ENCODE measurements at places on chromosomes 3 and 15.
A peak's percentile ranks its signal among the peaks of the same experiment; 100 is the strongest.

GRCh38 chr3:188712248-188712924 is 459.4 kb upstream of the TPRG1 start:
- no peak for DNase-seq

- no peak for DNase-seq
Measured at GRCh38 chr15:82804575-82804949, 1.3 kb downstream of the FSD2 start.

GRCh38 chr3:4496087-4496452 is 2.9 kb downstream of the ITPR1 start:
- DNase-seq = no peak

- no peak for DNase-seq
Measured at GRCh38 chr3:186590580-186591295, 20.2 kb downstream of the DNAJB11 start.

DNA sequence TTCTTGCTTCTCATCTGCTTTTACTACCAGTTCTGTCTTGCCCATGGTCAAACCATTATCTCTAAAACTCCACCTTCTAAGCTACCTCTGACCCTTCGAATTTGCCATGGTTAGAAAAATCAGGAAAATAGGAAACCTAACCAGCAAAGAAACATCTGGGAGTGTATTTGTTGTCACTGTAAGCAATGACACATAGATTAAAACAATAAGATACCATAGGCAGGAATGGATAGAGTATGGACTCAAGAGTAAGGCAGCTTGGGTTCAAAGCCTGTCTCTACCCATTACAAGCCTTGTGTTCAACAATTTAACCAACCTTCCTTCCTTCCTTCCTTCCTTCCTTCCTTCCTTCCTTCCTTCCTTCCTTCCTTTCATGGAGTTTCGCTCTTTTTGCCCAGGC is 34.9 kb downstream of the CRTC3 start:
- no peak for DNase-seq

DNA sequence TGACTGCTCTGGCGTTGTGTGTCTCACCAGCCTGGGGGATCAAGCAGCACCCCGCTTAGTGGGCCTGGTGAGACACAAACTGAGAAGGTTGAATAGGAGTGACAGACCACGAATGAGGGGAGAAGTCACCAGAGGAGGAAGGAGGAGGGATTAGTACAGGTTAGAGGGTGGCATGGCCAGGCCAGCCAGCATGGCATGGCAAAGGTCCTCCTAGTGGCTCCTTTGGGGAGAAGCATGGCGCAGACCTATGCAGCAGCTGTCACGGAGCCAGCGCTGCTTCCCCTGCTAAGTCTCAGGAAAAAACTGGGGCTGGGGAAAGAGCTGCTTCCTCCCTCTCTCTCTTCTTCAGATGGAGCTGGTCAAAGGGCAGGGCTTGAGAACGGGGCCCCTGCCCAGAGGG is 48.6 kb downstream of the ZDHHC3 start:
- no peak for DNase-seq

- DNase-seq = no peak
Measured at GRCh38 chr15:41494922-41495735, 1.5 kb downstream of the ITPKA start.

GRCh38 chr3:7977245-7978086 is 524.2 kb upstream of the LMCD1 start:
- no peak for DNase-seq

GRCh38 chr15:63457379-63457778 is 47.0 kb upstream of the USP3 start:
- DNase-seq = no peak

GRCh38 chr3:53155760-53156159 is 5.2 kb upstream of the PRKCD start:
- peak; percentile 86 for DNase-seq

- no peak for DNase-seq
Measured at GRCh38 chr3:124504332-124505059, 225.8 kb upstream of the UMPS start.

- no peak for DNase-seq
Measured at GRCh38 chr3:148873977-148874376, 8.9 kb downstream of the CPA3 start.

DNA sequence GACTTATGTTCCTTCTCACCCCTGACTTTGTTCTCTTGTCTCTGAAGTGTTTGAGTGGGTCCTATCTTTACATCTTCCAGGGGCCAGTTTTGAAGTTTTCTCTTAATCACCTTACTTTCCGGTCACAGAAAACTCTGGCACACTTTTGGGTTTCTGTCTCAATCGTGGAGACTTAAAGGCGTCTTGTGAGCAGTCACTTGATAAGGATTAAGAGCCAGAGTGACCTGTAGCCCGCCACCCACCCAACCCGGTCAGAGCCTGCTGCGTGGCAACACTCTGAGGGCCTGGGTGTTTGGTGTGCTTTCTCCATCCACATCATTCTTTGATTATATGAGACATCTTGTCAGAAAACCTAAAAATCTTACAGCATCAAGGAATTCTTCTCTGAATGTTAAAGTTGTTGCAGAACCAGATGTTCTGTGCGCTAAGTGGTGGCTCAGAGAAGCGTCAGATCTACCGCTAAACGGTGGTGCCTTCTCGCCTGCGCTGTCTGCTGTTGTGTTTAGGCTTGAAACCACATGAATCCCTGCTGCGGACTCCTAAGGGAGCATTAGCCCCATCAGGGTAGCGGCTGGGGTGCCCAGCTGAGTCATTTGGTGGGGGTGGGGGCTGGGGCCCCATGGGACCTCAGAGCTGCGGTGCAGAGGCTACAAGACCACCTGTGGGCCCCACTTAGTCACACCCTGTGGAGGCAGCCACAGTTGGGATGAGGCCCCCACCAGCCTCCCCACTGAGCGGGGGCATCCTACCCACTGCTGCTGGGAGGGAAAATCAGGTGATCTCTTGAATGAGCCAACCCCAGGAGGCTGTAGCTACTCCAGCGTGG is 158.7 kb upstream of the BHLHE40 start:
- no peak for DNase-seq

DNA sequence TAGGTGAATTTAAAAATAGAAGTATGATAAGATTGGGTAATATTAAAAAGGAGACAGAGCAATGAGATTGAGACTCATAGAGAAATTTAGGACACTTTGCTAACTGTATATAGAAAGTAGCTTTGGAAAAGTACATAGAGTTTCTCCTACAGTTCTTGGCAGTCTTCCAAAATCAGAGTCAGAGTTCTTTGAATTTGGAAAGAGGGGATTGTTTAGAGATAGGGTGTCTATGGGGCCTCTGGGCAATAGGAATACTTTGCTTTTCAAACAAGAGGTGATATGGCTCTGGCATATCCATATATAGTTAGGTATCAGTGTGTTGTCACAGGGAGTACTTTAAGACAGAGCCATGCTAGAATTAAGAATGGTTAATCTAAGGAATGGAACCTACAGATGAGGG is 477.1 kb upstream of the KCNMB2 start:
- no peak for DNase-seq

GRCh38 chr15:100252359-100252758 is 89.4 kb downstream of the ADAMTS17 start:
- peak; percentile 39 for DNase-seq

DNA sequence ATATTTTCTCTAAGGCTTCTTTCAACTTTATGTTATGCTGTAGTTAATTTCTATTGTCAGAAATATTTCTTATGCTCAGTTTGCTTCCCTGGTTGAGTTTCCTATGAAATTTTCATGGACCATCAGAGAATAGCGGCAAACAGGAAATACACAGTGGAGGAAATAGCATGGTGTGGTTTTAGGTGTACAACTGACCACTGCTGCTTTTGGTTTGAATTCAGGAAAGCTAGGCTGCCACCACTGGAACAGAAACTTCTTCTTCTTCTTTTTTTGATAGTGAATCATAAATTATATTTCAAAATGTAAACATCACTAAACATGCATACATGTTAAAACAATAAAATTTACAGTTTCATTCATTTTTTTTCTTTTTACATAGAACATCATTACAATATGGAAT is 316.6 kb upstream of the TGFBR2 start:
- DNase-seq = no peak

- no peak for DNase-seq
Measured at GRCh38 chr3:161221806-161222600, 892 bp downstream of the NMD3 start.

- no peak for DNase-seq
Measured at GRCh38 chr3:58065700-58066167, 57.5 kb downstream of the FLNB start.

DNA sequence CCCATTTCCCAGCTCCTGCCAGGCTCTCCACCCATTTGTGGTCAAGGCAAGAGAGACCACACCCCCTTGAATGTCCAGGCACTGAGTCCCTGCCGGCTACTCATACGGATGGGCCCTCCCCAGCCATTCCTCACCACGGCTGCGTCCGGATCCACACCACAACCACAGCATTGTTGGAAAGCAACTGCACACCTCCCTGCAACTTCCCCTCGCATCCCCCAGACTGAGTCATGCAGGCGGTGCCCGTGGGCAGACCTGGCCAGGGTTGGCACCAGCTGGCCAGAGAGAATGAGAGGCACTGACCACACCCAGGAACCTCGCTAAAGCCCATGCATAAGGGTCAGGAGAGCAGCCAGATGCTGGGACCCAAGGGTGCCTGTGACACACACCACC is 30.5 kb downstream of the LOXL1 start:
- DNase-seq = no peak

DNA sequence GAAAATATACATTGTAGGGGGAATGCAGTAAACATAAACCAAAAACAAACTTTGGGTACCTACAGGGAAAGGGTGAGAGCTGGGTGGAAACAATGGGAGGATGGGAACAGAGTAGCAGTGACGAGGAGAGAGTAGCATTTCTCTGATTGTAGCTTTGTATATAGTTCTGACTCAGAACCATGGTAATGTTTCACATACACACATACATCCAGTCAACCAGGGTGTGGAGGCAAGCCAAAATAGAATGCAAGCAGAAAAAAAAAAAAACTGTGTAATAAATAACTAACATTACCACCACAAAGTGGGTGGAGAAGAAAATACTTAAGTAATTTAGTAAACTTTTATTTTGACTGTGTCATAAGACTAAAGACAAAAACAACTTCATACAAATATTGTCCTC is 27.2 kb downstream of the BCL2A1 start:
- no peak for DNase-seq

- no peak for DNase-seq
Measured at GRCh38 chr3:81581966-81582599, 179.4 kb downstream of the GBE1 start.

DNA sequence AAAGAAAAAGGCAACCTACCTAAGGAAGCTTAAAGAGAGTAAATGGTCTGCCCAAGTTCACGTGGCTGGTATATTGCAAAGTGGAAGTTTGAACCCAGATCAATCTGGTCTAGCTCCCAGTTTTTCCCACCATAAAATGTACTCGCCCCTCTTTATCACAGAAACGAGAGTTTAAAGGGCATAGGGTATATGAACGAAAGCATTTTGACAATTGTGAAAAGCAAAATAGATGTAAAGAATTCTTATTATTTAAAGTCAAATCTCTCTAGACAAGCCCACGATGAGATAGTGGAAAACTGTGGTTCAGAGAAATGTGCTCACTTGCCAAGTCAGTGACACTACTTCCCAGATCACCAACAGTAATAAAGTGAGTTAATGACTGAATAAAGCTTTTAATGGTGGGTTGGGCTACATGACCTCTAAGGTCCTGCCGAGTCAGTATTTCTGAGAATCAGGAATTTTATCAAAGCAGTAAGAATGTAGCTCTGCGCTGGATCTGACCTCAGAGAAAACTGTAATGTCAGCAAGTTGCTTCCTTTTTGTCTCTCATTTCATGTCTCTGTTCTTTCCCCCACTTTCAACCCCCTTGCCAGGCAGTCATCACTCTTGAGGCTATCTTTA is 23.3 kb upstream of the NEO1 start:
- DNase-seq = no peak

DNA sequence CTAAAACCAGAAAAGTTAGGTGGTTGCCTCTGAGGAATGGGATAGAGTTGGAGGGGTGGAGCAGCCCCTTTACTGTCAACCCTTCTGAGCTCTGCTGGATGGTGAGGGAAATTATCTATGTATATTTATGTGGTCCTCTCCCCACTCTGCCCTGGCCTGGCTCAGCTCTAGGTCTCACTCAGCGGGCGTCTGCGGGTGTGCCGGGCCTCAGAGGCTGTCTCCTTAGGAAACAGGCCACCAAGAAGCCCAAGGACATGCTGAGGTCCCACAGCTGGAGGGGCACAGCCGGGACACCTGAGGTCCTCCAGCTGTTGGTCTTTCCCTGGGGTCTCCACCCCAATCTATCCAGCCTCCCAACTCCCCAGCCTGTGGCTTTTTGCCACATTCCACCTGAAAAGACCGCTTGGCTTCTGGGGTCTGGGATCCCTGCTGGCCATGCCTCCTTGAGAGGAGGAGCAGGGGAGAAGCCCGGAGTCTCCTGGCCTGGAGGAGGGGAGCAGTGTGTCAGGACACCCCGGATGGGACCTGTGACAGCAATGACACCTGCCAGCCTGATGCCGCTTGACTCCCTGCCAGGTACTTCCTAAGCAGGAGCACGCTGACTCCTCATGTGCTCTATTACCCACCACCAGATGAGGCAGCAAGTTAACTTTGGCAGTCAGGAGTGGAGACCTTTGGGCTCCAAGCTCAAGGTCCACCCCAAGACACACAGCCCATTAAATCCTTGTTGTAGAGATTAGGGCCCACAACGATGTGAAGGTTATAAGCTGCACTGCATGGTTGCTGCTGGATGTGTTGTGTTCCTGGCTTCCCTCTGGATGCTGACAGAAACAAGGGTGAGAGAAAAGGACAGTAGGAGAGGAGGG is at the start of gene SLC28A1:
TSS of gene SLC28A1 (plus strand) at position 747 of the 866 bp plus-strand sequence. CDS start 3,099 bp downstream, outside the sequence.
- DNase-seq = no peak

DNA sequence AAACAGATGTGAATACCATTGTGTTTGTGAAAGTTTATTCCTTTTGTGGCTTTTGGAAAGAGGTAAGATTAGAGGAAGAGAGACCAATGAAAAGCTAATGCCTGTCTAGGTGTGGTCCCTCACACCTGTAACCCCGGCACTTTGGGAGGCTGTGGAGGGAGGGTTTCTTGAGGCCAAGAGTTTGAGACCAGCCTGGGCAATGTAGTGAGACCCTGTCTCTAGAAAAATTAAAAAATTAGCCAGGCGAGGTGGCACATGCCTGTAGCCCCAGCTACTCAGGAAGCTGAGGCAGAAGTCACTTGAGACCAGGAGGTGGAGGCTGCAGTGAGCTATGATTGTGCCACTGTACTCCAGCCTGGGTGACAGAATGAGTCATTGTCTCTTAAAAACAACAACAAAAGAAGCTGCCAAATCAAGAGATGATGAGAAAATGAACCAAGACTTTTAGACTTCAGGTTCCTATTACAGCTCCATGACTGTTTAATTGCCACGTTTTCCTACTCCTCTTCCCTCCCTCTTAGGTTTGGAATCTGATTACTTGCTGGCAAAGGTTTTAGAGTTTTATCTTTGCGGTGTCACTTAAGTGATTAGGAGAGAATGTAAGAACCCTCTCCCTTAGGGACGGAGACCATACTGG is 68.7 kb downstream of the CGNL1 start:
- DNase-seq = no peak
